Stimulated activated CD4-positive, alpha-beta T cell treated with anti-CD3 and anti-CD28 coated beads, Interleukin-1b, Interleukin-23, amount 100 ng/mL, for 24 hours (primary cell): ENCODE measurements at places on chromosomes 6 and 20.

DNA sequence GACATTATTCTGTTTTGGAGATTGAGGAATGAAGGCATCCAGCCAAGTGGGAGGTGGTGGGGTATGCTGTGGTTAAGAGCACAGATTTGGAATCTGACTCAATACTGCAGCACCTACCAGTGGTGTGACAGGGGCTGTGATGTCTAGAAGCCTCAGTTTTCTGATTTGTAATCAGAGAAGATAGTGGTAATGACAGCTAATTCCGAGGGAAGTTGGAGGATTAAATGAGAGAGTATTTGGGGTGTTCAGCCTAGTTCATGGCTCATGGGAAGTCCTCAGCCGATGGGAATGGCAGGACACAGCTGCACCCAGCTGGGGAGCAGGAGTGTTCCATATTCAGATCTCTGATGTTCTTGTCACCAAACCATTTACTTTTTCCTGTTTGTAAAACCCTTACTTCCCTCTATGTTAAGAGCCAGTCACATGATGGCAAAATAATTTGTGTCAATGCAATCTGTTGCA is 9.3 kb downstream of the SLC9A8 start:
- no peak for DNase-seq

DNA sequence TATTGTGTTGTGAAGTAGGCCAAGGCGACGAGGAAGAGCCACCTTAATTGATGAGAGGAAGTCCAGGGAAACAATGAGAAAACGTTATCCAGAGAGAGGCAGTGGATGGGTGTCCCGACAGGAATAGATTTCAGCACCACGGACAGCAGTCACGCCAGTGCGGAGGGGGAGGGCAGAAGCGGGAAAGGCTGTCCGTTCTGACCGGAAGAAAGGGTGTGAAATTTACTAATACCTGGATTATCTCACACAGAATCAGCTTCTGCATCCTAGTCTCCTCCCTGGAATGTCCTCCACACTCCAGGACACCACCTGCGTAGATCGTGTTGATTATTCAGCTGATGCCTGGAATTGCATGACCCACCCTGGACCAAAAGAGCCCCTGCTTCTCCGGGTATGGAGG is 7.4 kb upstream of the BPIFA3 start:
- no peak for DNase-seq

GRCh38 chr6:43074847-43075669 is 1.1 kb upstream of the PTK7 start:
- DNase-seq, result no peak

DNA sequence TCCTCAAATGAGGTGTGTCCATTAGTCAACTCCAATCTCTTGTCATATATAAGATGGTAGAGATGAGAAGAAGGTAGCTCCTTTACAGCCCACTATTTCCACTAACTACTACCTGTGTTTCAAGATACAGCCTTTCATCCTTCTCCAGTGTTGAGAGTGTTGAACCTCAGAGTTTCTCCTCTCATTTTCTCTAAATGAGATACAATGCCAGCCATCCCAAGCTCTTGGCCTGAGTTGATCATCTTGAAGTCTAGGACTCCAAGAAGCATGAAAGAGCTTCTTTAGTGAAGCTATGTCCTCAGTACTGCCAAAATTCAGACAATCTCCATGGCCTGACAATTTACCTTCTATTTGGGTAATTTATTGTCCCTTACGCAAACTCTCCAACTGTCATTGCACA is 548 bp upstream of the HLA-DRA start:
- DNase-seq, result no peak

DNA sequence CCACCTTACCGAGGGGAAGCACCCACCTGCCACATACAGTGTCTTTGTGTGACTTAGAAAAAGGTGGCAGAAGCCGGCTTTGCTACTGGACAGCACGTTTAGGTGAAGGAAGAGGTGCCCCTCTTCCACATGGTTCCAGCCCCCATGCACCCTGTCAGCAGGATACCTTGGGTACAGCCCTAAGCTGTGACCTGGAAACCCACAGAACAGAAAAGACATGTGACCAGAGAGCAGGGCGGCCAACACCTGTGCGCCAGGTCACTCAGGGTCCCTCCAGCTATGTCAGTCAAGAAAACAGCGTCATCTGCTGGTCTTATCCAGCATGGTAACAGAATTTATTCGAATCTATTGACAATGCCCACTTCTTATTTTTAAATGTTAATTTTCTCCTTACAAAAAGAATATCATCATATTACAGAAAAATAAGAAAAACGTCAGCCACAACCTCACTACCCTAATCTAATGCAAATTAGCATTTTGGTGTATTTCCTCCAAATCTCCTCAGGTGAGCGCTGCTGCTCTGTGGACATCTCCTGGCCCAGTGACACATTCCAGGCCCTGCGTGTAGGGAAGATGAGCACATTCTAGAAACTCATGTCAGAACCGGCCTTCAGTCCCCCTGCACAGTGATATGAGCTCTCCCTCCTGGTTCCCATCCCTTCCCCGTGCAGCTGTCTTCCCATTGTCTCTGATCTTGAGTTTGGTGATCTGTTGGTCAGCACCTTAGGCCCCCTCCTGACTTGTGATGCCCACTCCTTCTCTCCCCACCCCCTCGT is 37.2 kb downstream of the GTF2H5 start:
- no peak for DNase-seq

GRCh38 chr6:157457787-157458186 is 76.8 kb downstream of the ZDHHC14 start:
- DNase-seq, result no peak

- peak; percentile 37 for DNase-seq
Observed at GRCh38 chr20:667351-668034, 8.1 kb downstream of the SCRT2 start.

DNA sequence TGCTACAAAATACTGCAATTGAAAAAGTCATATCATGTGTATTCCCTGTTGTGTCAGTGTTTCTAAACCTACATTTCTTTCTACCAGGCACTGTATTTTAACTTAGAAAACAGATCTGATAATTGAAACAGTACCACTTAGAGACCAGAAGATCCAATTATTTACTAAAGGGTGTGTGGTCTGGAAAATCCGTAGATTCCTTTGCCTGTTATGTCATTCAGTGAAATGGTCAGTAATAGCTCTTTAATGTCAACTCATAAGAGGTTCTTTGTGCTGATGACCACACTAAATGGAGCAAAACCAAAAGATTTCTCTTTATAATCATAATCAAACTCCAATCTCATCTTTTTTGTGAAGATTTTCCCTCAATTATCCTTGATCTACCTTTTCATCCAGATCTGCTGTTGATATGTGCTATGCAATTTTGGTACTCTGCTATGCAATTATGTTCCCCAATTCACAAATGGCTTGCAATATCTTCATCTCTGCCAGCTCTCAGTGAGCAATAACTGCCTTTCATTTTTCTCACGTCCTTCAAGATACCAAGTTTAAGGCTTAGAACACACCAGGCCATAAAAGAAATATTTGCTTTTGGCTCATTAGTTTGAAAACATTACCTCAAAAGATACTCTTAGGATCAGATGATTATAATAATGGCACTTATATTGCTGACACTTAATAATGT is 165.5 kb downstream of the MOXD1 start:
- no peak for DNase-seq

- peak; percentile 72 for DNase-seq
Observed at GRCh38 chr6:32969685-32970412, 1.5 kb downstream of the BRD2 start.

- DNase-seq, result no peak
Observed at GRCh38 chr6:137246791-137247202, 27.6 kb upstream of the IFNGR1 start.

GRCh38 chr20:57698867-57699275 is 10.9 kb downstream of the PMEPA1 start:
- DNase-seq, result no peak
